ENCODE measurements at places on chromosomes 7 and 10. TPM values are rescaled to one million over a fixed set of nuclear protein-coding genes. Genes with fewer than 3 reads are reported as not detected.

SEMA4G gene
- total RNA-seq, result 5.1 TPM

PAX4 gene
- total RNA-seq, result not detected

MBL2 gene
- total RNA-seq, result not detected

PLCE1 gene
- 10.5 TPM for total RNA-seq

CALHM3 gene
- total RNA-seq, result not detected

ZNF92 gene
- 7.9 TPM for total RNA-seq

PON1 gene
- total RNA-seq, result 0.24 TPM

MIOS gene
- total RNA-seq, result 28.8 TPM

MSMB gene
- total RNA-seq, result 5.3 TPM

TBATA gene
- not detected for total RNA-seq

SEPHS1 gene
- 35.9 TPM for total RNA-seq

JAKMIP3 gene
- total RNA-seq, result 0.18 TPM

SLIT1 gene
- total RNA-seq, result 0.41 TPM

PRLHR gene
- not detected for total RNA-seq

CALHM1 gene
- 0.15 TPM for total RNA-seq

GRCh38 chr10:83657487-83657886, 481.8 kb upstream of the GHITM start:
- no peak for DNase-seq

- DNase-seq, result no peak
These were observed 82.3 kb upstream of the FAM20C start for GRCh38 chr7:109898-110556.

GRCh38 chr7:45070254-45070642, 18.5 kb downstream of the NACAD start:
- DNase-seq, result no peak

DNA sequence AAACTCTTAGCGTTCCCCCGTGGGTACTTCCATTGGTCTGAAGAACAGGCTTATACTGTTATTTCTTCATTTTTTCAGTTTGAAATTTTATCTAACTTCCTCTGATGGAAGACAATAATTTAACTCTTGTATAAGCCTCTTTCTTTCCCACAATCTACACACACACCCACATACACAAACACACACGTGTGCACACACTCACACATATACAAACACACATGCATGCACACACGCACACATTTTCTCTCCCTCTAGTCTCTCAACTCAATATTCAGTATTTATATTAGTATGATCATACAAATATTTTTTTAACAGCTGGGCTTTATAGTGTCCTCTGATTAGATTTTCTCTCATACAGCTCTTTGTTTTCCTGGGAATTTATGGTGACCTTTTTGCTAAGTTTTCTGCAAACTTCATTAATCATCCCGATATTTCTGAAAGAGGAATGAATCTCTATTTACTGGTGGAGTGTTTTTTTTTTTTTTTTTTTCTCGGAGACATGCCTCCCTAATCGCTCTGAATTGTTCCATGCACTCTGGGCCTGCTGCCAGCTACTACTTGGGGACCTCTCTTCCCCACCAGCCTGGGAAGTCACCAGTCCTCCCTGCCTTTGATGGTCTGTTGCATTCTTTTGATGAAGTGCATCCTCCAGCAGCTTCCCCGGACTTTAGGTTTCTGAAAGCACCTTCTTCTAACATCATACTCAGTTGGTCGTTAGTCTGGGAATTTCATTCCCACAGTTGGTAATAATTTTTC, 75.5 kb downstream of the ZNF777 start:
- DNase-seq, result no peak

- no peak for DNase-seq
These were observed 153.8 kb upstream of the CALCR start for GRCh38 chr7:93728292-93728691.

DNA sequence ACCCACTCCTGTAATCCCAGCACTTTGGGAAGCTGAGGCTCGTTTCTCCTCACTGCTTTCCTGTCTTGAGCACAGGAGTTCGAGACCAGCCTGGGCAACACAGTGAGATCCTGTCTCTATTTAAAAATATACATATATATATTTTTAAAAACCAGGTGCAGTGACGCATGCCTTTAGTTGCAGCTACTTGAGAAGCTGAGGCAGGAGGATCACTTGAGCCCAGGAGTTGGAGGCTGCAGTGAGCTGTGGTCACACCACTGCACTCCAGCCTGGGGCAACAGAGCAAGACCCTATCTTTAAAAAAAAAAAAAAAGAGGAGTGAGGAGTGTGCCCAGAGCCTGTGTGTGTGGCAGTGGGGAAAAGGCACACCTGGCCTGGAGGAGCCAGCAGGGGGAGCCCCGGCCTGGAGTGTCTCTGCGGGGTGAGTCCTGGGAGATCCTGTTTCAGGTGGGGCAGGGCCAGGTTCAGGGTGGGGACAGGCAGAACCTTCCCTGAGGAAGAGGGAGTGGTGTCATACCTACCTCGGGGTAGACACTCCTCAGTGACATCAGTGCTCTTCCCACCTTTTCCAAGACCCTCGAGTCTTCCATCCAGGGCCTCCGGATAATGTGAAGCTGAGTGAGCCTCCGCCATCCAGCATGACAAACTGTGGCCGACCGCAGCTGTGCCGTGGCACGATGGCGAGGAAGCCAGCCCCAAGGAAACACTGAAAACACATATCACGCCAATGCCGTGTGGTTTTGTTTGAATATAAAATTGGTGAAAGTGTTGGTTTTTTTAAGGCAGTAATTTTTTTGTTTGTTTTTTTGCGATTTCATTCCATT, 9.0 kb upstream of the ARPC1B start:
- DNase-seq, result peak; percentile 77

- no peak for DNase-seq
These were observed 16.1 kb upstream of the TRPV6 start for GRCh38 chr7:142901426-142902259.

- peak; percentile 33 for DNase-seq
These were observed 100.9 kb downstream of the FOXL3 start for GRCh38 chr7:390761-391410.

DNA sequence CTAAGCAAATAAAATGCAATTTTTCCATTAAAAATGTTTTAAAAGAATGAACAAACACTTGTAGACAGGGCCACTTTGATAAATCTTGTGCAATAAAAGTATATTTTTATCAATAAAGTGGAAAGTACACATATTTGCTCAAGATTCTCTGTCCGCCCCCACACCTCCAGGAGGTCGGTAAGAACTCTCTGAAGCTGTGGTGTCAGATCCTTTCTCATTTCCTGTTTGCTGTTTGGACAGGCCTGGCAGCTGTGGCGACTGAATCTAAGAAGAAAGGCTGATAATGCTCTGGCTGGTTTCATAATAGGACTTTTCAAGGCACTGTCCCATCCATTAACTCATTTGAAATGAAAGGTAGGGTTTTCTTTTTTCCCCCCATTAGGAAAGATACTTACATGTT, 15.3 kb upstream of the ASB4 start:
- DNase-seq, result no peak

DNA sequence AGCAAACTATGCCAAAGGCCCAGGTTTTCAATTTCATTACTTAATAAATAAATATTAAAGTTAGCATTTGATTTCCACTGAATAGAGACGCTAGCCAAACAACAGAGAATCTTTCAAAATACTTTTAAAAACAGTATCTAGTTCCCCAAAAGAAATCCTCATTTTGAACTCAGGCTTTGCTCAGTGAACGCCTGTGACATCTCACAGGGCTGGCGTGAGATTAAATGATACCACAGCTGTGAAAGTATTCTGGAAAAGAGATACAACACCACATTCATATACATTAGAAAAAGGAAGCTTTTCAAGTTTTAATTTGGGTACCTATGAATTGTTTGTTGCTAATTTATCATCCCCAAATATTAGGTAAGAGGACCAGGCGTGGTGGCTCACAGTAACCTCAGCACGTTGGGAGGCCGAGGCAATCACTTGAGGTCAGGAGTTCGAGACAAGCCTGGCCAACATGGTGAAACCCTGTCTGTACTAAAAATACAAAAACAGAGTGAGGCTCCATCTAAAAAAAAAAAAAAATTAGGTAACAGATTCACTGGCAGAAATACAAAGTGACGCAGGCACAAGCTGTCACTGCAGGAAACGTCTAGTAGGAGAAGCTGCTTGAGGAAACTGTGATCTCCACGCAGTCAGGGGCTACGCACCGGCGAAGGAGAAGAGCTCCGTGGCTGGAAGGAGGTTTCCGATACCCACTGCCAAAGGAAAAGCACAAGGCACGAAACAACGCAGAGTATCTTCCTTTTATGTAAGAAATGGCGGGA, 50.0 kb downstream of the AMZ1 start:
- no peak for DNase-seq

DNA sequence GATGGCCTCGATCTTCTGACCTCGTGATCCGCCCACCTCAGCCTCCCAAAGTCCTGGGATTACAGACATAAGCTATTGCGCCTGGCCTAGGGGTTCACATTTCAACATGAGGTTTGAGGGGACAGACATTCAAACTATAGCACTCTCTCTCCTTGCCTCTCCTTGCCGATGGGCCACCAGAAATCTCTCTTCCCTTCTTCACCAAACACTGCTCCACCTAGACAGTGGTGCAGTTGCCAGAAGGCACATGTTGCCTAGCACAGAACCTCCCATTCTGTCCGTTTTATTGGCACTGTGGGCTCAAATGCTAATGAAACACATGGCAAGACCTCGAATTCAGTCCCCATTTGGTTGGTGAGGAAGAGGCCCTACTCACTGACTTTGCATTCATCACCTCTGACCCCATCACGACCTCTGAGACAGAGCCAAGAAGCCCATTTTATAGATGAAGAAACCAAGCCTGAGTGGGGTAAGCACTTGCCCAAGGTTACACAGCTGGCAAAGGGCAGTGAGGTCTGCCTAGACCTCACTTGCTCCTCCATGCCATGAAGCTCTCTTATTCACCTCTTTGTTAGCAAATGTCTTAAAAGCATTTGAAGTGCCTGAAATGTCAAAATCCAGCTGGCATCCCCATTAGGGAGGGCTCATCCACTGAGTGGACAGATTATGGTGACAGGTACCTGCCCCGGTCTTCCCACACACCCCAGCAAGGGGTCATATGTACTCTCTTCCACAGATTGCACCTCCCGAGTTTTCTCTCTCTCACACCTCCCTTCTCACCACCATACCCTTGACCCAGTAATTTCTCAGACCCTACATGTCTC, 34.0 kb downstream of the GPRIN2 start:
- peak; percentile 30 for DNase-seq

- no peak for DNase-seq
These were observed 13.5 kb upstream of the ADAM22 start for GRCh38 chr7:87920578-87920977.

DNA sequence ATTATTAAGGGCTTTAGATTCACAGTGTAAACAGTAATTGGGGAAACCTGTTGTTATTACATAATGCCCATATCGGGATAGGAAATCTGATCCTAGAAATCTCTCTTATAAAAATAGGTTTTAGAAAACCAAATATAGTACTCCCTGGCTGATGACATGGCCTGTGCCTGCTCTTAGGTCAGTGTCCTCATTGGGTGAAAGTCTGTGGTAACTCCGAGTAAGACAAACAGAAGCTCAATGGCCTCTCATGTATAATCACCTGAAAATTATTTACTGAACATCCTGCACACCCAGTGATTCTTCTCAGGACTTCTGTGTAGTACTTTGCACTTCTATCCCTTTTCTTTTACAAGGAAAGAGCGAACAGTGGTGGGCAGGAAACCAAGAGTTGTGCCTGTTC, 37.8 kb downstream of the SEM1 start:
- no peak for DNase-seq

- DNase-seq, result no peak
These were observed 48.2 kb downstream of the DNAJC12 start for GRCh38 chr10:67789769-67790168.

DNA sequence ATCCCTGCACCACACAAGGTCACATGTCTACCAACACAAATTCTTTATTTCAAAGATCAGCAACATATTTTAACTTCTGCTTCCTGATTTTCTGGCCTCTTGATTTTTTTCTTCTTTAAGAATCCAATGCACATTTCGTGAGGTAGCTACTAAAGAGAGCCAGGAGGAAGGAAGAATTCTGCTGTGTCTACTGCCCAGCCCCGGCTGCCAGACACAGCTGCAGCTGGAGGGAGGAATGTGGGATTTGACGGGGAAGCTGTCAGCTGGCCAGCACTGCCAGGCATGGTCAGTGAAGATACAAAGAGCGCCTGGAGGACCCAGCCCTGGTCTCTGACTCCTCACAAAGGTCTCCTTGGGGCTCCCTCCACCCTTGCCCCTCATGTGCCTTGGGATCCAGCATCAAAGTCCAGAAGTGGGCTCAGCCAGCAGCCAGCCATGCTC, 6.9 kb upstream of the AOC1 start:
- no peak for DNase-seq

DNA sequence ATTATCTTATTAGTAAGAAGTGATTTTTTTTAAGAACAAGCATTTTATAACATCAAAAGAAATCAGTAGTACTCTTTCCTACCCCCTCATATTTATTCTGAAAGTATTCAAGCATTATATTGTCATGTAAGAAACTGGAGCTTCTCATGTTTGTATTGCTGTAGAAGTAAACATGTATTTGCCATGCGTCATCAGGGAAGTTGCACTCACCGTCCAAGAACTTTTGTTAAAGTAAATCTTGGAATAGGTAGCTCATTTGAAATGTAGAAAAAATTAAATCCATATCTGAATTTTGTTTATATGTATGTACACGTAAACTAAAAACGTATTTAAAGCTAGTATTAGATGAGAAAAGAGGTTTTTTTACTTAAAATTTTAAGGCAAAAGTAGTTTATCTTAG, 96.8 kb downstream of the PTEN start:
- no peak for DNase-seq

- no peak for DNase-seq
These were observed 61.8 kb upstream of the DRGX start for GRCh38 chr10:49457686-49458085.

DNA sequence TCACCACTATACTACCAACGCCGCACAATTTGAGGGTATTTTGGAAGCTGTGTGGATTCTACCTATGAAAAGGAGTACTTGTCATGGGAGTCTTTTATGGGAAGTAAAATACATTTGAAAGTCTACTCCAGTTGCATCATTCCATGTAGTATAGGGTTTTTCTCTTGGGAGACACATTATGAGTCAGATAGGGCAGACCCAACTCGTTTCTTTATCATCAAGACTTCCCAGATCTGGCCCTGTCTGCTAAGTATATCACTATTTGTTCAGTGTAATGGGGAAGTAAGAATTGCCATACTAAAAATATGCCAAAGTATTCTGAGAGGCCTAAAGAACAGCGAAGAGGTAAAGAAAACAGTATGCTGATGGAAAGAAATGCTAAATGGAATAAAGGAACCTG, 144.2 kb downstream of the SPAG6 start:
- no peak for DNase-seq

- no peak for DNase-seq
These were observed 57.6 kb upstream of the TARP start for GRCh38 chr7:38330861-38331621.

Data from lower lobe of right lung (tissue), 2 donors.